Adrenal gland (tissue), 19 donors: ENCODE measurements at places on chromosomes 2 and 18.

DNA sequence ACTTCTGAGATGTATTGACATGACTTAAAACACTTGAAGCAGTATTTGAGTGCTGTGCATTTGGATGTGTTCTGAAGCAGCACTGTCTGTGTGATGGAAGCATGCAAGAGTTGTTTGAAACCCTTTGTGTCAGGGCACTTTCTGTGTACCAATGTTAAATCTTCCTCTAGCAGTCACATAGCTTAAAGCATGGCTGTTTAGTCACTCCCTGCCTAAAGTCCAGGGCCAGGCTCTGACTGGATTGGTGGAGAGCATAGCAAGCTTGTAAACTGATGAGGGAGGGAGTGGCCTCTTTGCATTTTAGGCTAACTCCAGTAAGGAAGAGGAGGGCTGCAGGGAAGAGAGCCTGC lies 73.5 kb downstream of the MYO1B start:
- no peak for DNase-seq

DNA sequence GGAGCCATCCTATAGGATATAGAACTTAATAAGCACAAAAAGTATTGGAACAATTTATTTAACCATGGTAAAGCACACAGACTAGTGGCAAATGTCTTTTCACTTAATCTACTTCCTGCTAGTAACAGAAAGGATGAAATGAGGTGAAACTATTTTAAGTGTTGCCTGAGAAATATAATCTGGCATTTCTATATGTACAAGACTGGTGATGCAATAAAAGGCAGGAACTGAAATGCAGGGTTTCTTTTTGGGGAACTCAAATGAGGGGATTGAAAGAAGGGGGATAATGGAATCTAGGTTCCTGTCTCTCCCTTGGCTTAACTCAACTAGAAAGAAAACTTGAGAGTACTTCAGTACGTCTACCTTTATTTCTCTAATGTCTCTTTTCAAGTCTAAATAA lies 122.3 kb downstream of the MEMO1 start:
- no peak for DNase-seq

DNA sequence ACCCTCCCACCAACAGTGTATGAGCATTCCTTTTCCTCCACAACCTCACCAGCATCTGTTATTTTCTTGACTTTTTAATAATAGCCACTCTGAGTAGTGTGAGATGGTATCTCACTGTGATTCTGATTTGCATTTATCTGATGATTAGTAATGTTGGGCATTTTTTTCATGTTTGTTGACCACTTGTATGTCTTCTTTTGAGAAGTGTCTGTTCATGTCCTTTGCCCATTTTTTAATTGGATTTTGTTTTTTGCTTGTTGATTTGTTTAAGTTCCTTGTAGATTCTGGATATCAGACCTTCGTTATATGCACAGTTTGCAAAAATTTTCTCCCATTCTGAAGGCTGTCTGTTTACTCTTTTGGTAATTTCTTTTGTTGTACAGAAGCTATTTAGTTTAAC lies 59.1 kb downstream of the SP100 start:
- no peak for DNase-seq

DNA sequence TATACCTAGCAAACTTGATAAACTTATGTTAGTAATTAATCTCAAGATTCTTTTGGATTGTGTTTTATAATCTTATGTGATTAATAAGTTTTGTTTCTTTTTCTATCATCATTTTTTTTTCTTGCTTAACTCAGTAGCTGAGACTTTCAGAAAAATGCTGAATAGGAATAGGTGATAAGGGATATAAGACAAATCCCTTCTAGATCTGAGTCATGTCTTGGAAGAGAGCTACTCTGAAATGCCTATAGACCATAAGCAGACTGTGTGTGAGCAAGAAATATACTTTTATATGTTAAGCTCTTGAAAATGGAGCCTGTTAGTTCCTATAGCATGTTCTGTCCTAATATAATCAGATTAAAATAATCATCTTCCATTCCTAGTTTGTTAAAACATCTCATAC lies 29.6 kb downstream of the CYBRD1 start:
- no peak for DNase-seq

DNA sequence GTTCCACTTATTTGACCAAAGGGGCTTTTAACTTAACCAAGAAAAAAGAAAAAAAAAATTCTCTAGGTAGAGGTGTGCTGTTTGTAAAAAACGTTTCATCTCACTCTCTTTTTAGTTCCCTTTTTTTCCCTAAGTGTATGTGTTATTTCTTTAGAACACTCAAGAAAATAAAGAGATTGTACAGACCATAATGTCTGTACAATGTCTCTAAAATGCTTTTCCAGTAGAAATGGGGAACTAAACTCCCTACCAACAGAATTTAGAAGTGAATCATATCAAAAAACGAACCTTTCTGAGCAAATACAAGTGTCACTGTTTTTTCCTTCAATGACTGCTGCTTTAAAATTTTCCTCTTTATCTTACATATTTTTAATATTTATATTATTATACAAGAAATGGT lies 72.0 kb downstream of the CDH7 start:
- DNase-seq = no peak

DNA sequence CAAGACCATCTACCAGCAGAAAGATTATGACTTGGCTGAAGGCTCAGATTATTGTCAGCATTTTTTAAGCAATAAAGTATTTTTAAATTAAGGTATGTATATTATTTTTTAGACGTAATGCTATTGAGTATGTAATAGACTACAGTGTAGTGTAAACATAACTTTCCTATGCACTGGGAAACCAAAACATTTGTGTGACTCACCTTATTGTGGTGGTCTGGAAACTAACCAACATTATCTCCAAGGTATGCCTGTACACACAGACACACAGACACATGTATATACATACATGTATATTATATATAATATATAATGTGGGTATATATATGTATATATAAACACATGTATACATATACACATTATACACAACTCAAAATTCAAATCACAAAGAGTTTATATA lies 9.1 kb upstream of the TMEFF2 start:
- no peak for DNase-seq

DNA sequence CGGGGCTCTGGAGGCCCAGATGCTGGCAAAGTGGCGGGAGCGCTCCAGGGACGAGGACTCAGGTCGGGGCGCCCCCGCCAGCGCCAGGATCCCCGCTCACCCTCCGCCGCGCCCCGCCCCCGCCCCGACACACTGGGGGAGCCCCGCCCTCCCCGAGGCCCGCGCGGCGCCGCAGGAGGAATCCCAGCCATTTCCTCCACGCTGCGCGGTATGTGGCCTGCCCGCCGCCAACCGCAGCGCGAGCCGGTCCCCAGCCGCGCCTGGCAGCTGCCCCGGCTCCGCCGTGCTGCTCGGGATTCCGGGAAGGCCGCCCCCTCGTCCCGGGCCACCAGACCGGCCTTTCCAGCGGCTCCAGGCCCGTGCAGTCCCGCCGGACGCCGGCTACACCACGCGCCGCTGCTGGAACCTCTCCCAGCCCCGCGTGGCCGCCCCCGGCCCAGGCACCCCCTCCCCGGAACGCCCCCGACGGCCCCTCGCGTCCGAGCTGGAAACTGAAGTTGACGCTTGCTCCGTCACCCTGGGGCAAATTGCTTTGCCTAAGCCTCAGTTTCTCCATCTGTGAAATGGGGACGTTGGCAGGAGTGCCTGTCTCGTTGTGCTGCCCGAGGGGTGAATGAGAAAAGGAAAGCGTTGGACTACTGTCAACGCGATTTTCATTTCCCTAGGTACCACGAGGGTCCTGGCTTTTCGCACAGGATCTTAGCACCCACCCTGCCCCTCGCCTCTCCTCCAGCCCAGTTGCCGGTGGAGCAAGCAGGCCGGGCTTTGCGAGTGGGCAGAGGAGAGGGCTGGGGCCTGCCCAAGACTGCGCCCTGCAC lies 53.6 kb downstream of the PKDCC start:
- peak; percentile 69 for DNase-seq

DNA sequence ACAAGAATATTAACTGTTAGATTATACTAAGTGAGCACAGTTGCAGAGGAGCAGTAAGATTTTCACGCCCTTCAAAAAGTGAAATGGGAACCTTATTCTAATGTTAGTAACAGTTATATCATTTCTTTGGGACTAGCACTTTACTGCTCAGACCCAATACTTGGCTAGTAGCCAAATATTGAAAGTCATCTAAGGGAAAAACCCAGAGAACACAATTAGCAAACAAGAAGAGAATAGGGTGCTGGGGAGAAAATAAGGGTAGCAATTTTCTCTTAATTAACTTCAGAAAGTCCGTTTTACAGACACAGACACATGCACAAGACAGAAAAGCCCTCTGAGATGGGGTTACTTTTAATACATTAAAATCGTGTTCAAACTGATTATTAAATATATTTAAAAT lies 71.8 kb downstream of the ID2 start:
- no peak for DNase-seq
